Stimulated activated CD8-positive, alpha-beta memory T cell treated with anti-CD3 and anti-CD28 coated beads, Interleukin-4, amount 100 ng/mL, for 1 hour (primary cell): ENCODE measurements at places on chromosomes 4 and X.

- DNase-seq: no peak
Measured at GRCh38 chrX:19807414-19807813, 80.0 kb downstream of the SH3KBP1 start.

- no peak for DNase-seq
Measured at GRCh38 chrX:20527558-20528011, 260.9 kb upstream of the RPS6KA3 start.

GRCh38 chrX:40127052-40127451, 29.3 kb upstream of the BCOR start:
- no peak for DNase-seq

- no peak for DNase-seq
Measured at GRCh38 chrX:154378059-154378798, 866 bp upstream of the EMD start.

DNA sequence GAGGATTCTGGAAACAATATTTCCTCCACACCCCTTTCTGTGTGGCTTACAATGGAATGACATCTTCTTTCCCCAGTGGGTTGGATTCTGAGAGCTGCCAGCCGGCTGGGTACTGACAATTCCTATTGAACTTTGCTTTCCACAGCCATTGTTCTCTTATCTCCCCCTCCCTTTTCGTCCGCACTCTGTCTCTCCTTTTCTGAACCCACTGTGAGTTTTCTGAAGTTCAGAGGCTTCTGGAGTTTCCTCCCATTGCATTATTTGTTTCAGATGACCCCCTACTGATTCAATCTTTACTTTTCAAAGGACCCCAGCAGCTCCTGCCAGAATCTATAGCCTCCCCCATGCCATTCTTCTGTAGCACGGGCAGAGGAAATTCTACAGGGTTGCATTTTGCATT, 10.4 kb downstream of the SMPX start:
- DNase-seq: no peak

DNA sequence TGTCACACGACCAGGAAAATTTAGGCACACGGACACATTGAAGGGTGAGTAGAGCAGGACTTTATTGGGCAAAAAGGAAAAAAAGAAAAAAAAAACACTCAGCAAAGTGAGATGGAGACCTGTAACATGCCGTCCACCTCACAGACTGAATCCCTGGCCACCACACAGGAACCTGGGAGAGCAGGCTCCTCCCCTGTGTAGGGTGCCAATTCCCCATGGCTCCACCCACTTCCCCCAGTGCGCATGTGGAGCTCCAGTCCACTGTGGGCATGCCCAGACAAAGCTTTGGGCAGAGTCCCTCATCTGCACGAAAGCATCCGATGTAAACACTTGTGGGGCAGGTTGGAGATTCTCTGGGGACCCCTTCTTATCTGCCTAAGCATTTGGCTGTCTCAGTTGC, 23.6 kb upstream of the CBR4 start:
- DNase-seq: no peak
